NAMALWA (cell line): ENCODE measurements at places on chromosomes 4 and X.
A peak's percentile ranks its signal among the peaks of the same experiment; 100 is the strongest.

- no peak for DNase-seq
Observed at GRCh38 chr4:106650701-106651100, 282.1 kb upstream of the GIMD1 start.

DNA sequence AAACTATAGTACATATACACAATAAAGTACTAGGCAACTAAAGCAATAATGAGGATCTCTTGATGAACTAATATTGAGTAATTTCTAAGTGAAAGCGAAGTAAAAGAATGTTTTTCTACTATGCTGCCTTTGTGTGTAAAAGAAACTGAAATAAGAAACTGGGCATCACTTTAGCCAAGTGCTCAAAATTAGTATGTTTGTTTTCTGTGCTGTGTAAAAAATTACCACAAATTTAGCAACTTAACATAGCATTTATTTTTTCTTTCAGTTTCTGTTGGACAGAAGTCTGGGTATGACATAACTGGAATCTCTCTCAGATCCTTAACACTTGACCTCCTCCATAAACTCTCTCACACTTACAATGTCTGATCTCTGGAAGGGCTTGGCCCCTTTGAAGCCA is 687.1 kb upstream of the MAGEB2 start:
- no peak for DNase-seq

DNA sequence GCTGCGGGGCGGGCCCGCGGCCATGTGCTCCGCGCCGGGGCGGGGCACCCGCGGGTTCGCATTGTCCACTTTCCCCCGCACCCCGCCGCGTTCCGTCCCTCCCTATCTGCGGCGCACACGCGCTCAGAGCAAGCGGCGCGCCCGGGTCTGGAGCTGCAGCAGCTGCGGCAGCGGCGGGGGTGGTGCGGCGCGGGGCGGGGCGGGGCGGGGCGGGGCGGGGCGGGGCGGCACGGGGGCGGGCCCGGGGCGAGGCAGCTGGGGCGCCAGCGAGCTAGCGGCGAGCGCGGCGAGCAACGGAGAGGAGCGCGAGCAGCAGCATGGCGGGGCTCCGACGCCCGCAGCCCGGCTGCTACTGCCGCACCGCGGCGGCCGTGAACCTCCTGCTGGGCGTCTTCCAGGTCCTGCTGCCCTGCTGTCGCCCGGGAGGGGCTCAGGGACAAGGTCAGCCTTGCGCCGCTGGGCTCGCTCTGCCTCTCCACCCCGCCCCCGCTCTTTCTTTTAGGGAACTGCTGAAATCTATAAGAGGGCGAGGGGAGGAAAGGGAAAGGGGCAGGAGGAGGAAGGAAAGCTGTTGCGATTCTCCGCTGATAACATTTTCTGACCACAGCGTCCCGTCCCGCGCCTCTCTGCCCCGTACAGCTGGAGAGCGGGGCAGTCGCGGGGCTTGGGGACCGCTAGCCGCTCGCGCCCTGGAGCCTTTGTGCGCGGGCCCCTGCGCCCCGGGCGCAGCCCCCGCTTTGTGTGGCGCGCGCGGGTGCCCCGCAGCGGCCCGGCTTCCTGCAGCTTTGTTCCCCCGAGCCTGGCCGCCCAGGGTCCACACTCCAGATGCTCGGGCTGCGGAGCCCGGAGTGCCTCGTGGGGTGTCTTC is at the start of gene TMEM131L:
Gene TMEM131L, plus strand, starts transcription at position 280 of the 868 bp plus-strand sequence. Its CDS starts 38 bp downstream, at position 318.
- DNase-seq, result peak; percentile 87

GRCh38 chr4:53960843-53961242 is 103.6 kb downstream of the CHIC2 start:
- DNase-seq, result no peak

GRCh38 chr4:159047478-159048165 is 55.3 kb upstream of the RAPGEF2 start:
- no peak for DNase-seq

- DNase-seq, result no peak
Observed at GRCh38 chr4:42411803-42412202, 14.5 kb downstream of the SHISA3 start.

DNA sequence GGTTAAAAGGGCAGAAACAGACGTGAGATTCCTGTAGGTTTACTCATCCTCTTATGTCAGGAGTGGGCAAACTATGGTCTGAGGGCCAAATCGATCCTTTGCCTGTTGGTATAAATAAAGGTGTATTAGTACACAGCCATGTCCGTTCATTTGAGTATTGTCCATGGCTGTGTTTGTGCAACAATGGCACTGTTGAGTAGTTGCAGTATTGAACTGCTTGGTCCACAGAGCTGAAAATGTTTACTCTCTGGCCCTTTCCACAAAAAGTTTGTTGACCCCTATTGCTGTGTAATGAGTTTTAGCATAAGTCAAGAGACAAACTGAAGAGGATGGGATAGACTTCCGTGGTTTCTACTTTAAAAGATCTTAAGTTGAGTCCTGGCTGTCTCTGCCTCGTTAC is 59.0 kb upstream of the MID1 start:
- no peak for DNase-seq

GRCh38 chrX:2498781-2499302 is 1.9 kb downstream of the DHRSX start:
- DNase-seq, result no peak

DNA sequence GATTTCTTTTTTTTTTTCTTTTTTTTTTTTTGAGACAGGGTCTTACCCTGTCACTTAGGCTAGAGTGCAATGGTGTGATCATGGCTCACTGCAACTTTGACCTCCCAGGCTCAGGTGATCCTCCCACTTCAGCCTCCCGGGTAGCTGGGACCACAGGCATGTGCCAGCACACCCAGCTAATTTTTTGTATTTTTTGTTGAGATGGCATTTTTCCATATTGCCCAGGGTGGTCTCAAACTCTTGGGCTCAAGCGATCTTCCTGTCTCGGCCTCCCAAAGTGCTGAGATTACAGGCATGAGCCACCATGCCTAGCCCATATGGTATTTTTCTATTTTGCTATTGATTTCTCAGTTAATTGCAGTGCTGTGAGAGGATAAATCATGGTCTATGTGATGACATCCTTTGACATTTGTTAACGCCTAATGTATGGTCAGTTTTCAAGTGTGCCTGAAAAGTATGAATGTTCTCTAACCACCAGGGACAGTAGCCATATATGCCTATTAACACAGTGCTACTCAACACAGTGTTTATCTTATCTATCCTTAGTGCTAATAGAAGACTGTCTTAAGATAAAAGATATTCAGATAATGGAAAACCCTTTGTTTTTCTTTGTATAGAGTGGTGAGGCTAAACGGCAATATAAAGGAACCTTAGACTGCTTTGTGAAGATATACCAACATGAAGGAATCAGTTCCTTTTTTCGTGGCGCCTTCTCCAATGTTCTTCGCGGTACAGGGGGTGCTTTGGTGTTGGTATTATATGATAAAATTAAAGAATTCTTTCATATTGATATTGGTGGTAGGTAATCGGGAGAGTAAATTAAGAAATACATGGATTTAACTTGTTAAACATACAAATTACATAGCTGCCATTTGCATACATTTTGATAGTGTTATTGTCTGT is 9.1 kb upstream of the HSPA4L start:
- DNase-seq, result no peak

GRCh38 chr4:122603156-122603574 is 17.7 kb downstream of the IL21 start:
- no peak for DNase-seq

DNA sequence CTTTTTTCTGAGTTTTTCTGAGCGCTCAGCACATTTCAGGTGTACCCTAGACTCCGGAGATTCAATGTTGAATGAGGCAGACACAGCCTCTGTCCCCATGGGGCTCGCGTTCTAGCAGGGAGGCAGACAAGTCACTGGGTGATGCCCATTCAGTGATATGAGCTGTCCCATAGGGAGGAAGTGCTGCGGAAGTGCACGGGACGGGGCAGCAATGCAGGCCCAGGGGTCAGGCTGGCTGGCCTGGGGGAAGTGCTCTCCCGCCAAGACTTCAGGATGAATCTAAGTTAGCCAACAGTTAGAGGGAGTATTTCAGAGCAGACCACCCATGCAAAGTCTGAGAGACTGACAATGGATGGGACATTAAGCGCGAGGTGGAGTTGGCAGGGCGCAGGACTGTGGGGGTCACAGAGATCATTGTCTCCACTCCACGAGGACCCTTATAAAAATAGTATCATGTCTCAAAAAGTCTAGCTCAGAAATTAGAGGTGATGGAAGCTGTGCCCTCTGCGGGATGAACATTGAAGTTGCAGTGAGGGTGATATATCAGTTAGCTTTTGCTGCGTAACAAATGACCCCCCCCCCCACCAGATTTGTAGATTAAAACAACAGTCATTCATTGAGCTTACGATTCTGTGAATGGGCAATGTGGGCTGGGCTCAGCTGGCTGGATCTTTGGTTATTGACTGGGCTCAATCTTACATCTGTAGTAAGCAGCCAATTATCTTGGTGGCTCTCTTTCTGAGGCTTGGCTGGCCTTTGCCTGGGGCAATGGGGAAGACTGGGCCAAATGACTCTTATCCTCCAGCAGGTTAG is 16.4 kb downstream of the PSAPL1 start:
- no peak for DNase-seq

- DNase-seq, result no peak
Observed at GRCh38 chr4:120773641-120774040, 148.9 kb downstream of the PRDM5 start.

- DNase-seq, result peak; percentile 16
Observed at GRCh38 chr4:38503689-38504395, 160.2 kb upstream of the KLF3 start.

GRCh38 chrX:32673193-32673592 is 538.2 kb downstream of the DMD start:
- DNase-seq, result peak; percentile 45

- DNase-seq, result no peak
Observed at GRCh38 chr4:3715855-3716630, 50.1 kb upstream of the ADRA2C start.

- DNase-seq, result no peak
Observed at GRCh38 chrX:153530411-153531129, 13.1 kb downstream of the ATP2B3 start.

DNA sequence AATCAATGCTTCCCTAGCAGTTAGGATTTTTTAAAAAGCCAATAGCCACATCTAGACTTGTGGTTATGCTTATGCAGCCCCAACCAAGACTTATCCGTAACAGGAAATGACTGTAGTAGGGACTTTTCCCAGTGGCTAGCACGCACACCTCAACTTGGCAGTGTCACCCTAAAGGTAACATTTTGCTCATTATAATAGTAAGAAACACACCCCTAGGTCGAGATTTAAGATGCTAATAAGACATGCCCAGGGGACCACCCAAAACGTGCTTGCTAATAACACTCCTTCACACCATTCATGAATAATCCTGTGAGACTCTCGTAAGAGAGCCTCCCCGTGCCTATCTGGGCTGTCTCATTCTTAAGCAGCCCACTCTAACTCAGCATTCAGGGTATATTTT is 195.3 kb downstream of the CHIC1 start:
- no peak for DNase-seq

DNA sequence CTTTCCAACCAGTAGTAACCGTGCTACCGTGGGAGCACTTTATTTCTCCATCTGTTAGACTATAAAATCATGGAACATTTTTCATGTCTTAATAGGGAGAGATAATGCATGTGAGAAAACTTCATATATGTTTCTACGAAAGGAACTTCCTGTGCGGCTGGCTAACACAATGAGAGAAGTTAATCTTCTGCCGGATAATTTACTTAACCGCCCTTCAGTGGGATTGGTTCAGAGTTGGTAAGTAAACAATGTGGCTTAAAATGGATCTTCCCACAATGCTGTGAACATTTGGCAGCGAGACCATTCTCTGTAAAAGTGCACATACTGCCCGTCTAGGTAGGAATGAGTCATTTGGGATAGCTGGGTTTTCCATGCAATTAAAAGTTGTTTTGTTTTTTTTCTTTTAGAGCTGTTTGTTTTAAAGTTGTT is 29.6 kb downstream of the PDK3 start:
- no peak for DNase-seq

DNA sequence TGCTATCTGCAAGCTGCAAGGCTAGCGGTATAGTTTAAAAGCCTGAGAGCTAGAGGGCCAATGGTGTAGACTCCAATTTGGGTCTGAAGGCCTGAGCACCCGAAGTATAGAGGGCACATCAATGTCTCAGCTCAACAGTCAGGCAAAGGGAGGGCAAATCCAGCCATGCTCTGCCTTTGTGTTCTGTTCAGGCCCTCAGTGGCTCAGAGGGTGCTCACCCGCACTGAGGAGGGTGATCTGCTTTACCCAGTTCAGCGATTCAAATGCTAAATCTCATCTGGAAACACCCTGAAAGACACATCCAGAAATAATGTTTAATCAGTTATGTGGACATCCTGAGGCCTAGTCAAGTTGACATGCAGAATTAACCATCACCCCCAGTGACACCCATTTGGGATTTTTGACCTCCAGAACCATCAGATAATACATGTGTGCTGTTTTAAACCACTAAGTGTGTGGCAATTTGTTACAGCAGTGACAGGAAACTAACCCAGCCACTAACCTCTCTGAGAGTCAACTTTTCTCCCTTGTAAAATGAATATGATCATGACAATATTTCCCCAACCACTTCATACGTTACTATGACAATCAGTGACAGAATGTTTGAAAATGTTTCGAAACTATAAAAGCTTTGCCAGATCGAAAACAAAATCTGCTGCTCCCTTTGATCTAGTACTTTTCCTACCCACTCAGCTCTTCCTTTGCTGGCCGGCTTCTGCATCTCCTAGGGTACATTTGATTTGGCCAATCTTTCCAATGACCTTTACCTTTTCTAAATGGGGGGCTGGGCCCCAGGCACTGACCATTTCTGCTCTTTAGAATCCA is 8.4 kb upstream of the TBL1X start:
- no peak for DNase-seq

DNA sequence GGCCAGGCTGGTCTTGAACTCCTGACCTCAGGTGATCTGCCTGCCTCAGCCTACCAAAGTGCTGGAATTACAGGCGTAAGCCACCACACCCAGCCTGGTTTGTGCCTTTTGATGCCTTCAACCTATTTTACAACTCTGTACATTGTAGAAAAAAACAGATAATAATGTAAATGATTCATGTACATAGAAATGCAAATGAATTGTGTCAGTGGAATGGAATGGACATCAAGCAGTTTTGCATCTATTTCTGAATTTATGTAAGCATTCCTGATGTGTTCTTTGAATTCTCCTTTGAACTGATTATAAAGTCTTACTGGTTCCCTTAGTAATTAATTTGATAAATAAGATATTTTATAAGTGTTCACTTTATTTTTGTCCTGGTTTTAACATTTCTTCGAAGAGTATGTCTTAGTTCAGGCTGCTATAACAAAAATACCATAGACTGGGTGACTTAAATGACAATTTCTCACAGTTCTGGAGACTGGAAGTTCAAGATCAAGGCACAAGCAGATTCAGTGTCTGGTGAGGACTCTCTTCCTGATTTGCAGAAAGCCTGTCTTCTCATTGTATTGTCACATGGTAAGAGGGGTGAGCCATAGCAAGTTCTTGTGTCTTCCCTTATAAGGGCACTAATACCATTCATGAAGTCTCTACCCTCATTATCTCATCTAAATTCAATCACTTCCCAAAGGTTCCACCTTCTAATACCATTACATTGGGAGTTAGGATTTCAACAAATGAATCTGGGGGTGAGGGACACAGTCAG is 162.2 kb upstream of the S100G start:
- DNase-seq, result no peak
